ENCODE measurements at places on chromosomes 16 and 17.

GRCh38 chr16:56608876-56609462 lies 585 bp downstream of the MT2A start:
- DNase-seq: no peak

DNA sequence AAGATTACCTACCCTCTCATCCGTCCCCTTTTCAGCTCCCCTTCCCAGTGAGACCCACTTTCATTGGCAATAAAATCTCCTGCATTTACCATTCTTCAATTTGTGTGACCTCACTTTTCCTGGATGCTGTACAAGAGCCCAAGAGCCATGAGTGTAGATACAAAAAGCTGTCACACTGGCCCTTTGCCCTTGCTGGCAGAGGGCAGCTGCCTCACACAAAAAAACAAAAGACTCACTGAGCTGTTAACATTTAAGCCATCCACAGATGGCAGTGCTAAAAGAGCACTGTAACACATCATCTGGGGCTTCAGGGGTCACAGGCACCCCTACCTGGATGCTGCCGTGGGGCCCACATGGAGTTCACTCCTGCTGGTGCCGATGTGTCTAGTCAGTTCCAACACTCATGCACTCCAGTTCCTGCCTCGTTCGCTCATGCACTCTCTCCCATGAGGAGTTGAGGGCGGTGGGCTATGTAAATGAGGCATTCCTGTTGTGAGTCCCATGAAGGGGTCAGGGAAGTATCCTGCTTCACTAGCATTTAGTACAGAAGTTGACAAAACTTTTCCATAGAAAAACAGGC lies 123.1 kb downstream of the CA10 start:
- DNase-seq: no peak

- DNase-seq: no peak
Observed at GRCh38 chr17:81400996-81401722, 5.9 kb downstream of the BAHCC1 start.

DNA sequence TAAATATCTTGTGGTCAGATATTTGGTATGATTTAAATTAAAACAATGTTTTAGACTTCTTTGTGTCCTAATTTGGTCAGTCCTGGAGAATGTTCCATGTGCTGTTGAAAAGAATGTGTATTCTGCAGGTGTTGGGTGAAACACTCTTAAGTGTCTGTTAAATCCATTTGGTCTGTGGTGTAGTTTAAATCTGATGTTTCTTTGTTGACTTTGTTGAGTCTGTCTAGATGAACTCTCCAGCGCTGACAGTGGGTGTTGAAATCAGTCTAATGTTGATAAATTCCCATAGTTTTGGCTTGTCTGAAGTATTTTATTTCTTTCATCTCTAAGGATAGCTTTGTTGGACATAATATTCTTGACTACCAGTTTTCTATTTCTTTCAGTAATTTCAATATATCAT lies 18.8 kb downstream of the TANC2 start:
- no peak for DNase-seq

DNA sequence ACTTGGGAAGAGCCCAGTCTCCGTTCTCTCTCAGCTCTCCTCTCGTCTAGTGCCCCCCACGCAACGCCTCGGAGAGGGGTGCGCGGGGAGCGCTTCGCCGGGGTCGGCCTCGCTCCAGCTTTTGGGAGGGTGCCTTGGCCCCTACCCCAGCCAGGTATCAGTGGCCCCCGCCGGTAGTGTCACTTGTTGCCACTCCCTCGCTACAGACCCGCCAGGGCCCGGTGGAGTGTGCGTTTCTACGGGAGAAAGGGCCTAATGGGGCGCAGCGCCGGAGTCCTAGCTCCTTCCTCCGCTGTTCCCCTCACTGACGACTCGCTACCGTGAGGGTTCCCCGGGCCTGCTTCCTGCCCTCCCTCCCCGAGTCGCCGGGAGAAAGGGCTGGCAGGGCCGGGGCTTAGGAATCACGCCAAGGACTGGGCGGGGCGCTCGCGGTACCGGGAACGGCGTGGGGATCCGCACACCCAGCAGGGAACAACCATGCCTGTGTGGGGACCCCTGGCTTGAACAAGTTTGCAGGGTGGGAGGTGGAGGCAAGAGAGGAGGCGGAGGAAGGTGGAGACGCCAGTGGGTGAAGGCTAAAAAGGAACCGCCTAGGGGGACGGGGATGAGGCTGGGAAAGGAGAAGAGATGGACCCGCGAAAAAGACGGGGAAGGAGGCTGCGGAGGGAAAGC lies 997 bp upstream of the CDH11 start:
- no peak for DNase-seq

DNA sequence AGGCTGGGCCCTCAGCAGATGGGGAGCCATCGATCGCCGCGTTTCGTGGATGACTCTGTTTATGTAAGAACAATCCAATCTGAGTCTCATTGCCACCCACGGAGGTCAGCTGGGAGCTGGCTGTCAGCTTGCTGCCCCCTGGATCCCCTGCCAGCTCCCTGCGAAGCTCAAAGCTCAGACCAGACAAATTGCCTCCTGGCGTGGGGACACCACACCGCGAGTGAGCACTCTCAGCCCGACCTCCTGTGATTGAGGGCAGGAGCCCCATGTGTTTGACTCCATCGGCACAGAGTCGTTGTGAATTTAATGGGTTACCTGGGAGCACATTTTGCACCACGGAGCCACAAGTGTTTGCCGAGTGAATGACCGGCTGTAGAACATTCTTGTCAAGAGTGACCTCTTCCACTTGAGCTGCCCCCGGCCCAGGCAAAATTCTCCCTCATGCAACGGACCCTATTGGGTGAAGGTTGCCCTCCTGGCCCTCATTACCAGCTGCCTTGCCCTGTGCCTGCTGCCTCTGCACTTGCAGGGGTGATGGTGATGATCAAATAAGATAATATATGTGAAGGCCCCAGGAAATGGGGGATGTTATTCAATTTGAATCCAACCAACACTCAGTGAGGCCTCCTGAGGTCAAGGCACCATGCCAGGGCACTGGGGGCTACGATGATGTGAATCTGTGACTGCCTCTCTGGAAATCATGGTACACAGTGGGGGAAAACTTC lies 7.6 kb upstream of the GFAP start:
- no peak for DNase-seq

- DNase-seq: peak; percentile 67
Observed at GRCh38 chr17:78421534-78422266, 43.3 kb downstream of the PGS1 start.

- DNase-seq: peak; percentile 65
Observed at GRCh38 chr17:35747540-35748017, 5.5 kb downstream of the GAS2L2 start.

- DNase-seq: no peak
Observed at GRCh38 chr17:76410328-76410965, 26.0 kb downstream of the SPHK1 start.
